ENCODE measurements at places on chromosomes 16 and 17. TPM values are rescaled to one million over a fixed set of nuclear protein-coding genes. Genes with fewer than 3 reads are reported as not detected.

Gene TBX6
- total RNA-seq: 4.7 TPM

DNA sequence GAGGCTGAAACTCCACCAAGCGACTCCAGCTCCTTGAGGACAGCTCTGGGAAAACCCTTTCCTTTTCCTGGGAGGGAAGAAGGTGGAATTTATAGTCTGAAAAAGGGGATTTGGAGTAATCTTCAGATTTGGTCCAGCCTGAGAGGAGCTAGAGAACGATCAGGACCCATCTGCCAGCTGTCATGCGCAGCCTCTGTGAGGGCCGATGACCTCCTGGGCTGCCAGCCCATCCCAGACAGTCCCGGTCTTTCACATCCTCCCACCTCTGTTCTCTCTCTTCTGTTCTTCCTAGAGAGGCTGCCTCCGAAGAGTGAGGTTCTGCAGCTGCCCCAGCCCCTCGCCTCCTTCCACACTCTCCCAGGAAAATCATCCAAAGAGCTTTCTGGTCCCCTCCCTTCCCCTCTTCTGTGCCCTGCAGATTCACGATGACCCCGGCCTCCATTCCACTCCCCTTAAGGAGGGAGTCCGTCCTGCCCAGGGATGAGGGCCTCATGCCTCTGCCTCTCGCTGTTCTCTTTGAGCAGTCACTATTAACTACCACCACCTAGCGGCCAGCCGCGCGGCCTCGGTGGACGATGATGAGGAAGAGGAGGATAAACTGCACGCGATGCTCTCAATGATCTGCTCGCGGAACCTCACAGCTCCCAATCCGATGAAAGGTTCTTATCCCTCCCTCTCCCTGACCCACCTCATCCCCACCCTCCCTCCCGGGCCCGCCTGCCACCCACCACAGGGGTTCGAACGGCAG, 29.6 kb downstream of the SGSM2 start:
- no peak for DNase-seq

Gene FA2H
- not detected for total RNA-seq

- no peak for DNase-seq
Measured at GRCh38 chr16:77647726-77648125, 74.6 kb upstream of the NUDT7 start.

Gene SOCS1
- total RNA-seq: 45.1 TPM

All from activated naive CD4-positive, alpha-beta T cell treated with anti-CD3 and anti-CD28 coated beads for 36 hours (primary cell).